Left lung (tissue), 14 donors: ENCODE measurements at places on chromosomes 4 and X. TPM values are rescaled to one million over a fixed set of nuclear protein-coding genes. Genes with fewer than 3 reads are reported as not detected.

DNA sequence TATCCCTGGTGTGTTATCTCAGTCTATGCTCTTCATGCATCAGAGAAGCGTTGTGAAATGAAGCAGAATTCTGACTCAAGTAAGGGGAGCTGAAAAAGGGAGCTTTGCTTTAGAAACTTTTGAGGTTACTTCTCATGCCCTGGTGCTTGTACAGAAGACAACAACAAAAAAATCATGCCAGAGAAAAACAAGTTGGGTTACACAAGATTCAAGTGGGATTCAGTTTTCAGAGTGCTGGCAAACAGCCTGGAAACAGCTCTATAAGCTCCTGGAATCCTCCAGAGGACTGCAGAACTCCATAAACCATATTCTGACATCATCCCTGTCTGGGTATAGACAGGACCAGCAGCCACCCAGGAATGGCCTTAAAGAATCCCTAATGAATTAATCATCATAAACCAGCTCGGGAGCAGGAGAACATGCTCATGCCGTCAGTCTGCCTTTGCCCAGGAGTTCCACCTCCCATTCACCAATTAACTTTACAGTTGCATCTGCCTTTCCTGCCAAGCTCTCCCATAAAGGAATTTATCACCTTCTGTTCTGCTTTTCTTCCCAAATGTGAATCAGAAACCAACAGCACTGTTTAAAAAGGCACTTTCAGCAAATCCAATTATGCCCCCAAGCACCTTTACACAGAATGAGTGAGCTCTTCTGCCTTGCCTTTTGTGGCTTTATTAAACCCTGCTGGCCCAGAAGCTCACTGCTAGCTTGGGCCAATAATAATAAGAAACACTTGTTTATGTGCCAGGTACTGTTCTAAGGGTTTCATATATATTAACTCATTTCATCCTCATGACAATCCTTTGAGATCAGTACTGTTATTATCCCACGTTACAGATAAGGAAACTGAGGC lies 54.5 kb upstream of the FBXW7 start:
- H3K4me3 ChIP-seq: no peak overlapping the region
- no peaks in the 10 kb centered on the region for H3K4me1 ChIP-seq
- no peak for DNase-seq
- H3K27ac ChIP-seq: no peak overlapping the region
- no peaks in the 10 kb centered on the region for H3K36me3 ChIP-seq

DNA sequence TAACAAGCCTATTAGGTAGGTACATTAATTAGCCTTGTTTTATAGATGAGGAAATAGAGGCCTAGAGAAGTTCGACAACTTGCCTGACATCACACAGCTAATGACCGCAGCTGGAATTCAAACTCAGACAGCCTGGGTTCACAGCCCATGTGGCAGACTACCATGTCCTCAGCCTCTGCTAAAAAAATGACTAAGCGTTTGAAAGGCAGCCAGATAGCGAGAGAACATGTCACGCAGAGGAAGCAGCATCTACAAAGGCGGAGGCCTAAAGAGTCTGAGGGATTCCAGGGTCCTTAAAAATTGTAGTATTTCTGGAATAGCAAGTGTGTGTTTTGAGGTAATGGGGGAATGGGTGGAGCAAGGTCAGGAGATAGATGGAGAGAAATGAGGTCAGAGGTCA lies 33.2 kb upstream of the BMP15 start:
- H3K4me1 ChIP-seq: no peaks in the 10 kb centered on the region
- H3K27ac ChIP-seq: no peak overlapping the region
- no peak for DNase-seq
- H3K27me3 ChIP-seq: no peaks in the 10 kb centered on the region
- H3K36me3 ChIP-seq: no peaks in the 10 kb centered on the region
- H3K4me3 ChIP-seq: no peak overlapping the region

GRCh38 chrX:11629593-11630211 lies 36.0 kb downstream of the ARHGAP6 start:
- H3K27ac ChIP-seq: no peak overlapping the region
- no peaks in the 10 kb centered on the region for H3K36me3 ChIP-seq

DNA sequence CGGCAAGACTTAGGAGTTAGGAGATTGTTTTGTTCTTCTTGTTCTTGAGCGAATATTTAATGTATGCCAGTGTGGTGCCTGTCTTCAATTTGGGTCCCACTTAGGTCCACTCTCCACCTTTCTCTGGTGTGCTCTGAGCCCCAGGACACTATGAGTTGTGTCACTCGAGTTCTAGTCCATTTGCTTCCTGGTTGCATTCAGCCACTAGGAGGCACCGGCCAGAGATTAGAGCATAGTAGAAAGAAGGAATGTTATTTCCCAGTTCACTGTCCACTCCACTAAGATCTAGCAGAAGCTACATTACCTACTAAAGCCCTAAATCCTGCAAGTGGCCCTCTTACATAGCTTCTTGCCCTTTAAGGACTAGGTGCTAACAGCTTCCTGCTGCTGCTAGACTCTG lies 326.9 kb downstream of the NAF1 start:
- H3K4me1 ChIP-seq: no peaks in the 10 kb centered on the region
- H3K36me3 ChIP-seq: no peaks in the 10 kb centered on the region
- H3K4me3 ChIP-seq: no peak overlapping the region
- H3K27ac ChIP-seq: no peak overlapping the region

The RAB40A gene
- 0.17 TPM for total RNA-seq
